NCI-H1930 (cell line): ENCODE measurements at places on chromosomes 7 and 10.

DNA sequence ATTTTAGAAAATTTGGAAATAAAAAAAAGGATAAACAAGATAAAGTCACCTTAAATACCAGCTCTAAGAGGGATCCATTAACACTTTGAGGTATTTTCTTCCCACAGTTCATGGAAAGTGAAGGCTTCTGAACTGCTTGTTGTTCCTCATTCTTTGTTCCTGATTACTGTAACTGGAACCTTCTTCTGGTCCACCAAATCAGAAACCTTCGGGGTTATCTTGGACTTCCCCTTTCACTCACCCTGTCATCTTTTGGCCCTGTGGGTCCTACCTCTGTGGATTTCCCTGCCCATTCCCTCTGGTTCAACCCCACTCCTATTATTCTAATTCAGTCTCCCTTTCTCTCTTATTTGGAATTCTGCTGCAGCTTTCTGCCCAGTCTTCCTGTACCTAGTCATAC lies 116.5 kb upstream of the PRPS1L1 start:
- no peak for DNase-seq

DNA sequence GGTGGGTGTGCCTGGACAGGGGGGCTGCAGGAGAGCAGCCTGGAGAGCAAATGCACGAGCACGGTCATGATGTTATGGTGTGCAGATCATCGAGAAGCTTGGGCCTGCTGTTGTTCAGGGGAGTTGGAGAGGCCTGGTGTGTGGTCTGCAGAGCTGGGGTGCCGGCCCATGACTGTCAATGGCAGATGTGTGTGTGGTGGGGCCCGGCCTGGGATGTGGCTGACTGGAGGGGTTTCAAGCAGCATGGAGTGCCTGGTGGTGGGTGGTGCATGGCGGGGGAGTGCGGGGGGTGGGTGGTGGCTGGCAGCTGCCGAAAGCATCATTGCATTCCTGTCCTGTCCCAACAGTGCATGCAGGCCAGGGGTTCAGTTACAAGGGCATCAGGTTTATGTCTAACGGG lies 122.6 kb downstream of the DOCK1 start:
- no peak for DNase-seq

DNA sequence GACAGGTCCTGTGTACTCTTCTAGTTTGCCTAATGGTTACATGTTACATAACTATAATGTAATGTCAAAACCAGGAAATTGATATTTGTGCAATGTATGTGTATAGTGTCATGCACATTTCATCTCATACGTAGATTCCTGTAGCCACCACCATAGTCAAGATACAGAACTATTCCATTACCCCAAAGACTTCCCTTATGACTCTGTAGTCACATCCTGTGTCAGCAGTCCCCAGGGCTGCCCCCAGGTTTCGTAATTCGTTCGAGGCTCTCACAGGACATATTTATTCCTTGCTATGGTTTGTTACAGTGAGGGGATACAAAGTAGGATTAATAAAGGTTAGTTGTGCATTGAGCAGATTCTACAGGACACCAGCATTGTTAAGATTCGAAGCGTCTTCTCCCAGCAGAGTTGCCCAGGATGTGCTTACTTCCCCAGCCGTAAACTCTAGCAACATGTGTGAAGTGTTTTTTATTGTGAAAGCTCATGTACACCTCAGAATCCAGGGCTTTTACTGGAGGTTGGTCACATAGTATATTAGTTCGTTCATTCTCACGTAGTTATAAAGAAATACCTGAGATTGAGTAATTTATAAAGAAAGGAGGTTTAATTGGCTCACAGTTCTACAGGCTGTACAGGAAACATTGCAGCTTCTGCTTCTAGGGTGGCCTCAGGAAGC lies 18.6 kb downstream of the RABGEF1 start:
- DNase-seq, result no peak

DNA sequence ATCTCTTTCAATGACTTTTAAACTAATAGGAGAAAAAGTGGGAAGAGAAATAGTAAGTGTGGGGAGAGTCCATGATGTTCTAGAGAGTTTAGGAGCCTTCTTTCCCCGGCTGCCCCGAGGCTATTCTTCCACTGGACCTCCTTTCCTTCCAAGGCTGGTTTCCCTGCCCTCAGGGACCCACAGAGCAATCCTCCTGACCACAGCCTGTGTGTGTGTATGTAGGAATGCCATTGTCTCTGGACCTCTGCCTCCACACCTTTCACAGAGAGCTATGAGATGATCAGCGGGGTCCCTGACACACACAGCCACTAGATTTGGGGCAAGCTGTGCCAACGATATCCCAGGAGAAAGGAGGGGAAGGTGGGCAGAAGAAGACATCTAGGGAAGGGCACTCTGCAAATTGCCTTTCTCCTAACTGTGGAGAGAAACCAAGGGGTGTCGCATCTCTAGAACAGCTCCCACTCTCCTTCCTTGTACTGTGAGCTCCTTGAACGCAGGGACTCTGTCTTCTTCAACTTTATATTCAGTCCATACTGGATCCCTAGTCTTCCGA lies 13.3 kb upstream of the CHCHD3 start:
- DNase-seq, result no peak

- DNase-seq, result no peak
Measured at GRCh38 chr10:98307916-98308541, 40.0 kb upstream of the LOXL4 start.

DNA sequence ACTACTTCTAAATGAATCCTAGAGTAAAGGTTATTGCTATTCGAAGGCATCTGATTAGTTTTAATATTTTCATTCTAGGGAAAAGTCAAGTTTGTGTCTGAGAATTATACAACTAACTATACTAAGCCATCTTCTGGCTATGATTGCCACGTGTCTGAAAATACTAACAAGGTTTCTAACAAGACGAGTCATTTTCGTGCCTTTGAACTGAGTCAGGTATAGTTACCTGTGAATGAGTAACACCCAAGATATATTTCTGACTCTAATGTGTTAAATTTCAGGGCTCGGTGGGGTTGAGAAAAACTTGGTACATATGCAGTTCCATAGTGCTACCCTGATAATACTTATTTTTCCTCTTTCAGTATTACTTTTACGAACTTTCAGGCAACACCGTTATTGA lies 35.5 kb downstream of the TASOR2 start:
- no peak for DNase-seq

- no peak for DNase-seq
Measured at GRCh38 chr10:14362104-14362503, 31.4 kb upstream of the FRMD4A start.

GRCh38 chr7:46513447-46513848 lies 592.4 kb upstream of the IGFBP3 start:
- DNase-seq, result no peak

GRCh38 chr7:129188892-129189660 lies 643 bp downstream of the SMO start:
- no peak for DNase-seq

DNA sequence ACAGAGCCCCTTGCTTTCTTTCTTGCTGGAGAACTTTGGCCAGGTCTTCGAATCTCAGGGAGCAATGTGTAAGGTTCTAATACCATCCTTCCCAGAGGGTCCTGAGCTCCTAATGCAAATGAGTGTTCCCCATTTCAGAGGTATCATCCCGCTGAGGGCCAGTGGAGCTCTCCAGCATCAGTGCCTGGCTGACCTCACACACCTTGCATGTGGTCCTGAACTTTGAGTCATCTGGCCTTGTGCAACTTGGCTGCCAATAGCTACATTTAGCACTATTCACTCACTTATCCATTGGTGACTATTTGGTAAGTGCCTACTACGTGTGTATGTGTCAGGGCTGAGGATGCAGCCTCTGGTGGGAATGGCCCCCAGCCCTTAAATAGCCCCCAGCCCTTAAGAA lies 48.4 kb upstream of the HABP2 start:
- no peak for DNase-seq

GRCh38 chr7:139680676-139681462 lies 96.9 kb downstream of the HIPK2 start:
- no peak for DNase-seq

DNA sequence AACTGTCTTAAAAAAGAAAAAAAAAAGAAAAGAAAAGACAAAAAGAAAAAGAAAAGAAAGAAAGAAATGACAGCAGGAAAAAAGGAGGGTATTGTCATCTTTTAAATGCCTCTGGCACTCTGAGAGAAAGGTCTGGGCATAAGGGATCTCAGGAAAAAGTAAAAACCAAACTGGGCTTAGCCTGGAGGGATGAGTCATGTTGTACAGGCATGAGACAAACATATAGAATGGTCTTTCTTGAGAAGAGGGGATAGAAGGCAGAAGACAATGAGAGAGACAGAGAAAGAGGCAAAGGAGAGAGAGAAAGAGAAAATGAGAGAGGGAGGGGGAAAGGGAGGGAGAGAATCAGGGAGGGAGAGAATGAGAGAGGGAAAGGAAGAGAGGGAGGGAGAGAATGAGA lies 32.3 kb upstream of the KCNMA1 start:
- no peak for DNase-seq

DNA sequence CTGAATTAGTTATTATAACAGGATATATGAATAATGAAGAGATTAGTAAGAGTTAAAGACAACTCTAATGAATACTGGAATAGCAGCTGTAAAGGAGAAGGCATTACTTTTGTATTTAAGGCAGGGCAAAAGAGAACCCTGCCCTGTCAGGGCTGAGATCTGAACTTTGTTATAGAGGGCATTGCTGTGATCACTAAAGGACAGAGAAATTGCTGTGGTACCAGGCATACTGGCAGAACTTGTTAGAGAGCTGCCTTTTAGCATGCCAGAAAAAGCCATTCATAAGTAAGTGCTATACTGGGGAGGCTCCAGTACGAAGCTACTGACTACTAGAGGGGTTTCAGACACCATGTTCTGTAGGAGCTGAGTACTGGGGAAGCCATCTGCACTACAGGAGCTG lies 481.8 kb downstream of the SEMA3D start:
- no peak for DNase-seq

- DNase-seq, result no peak
Measured at GRCh38 chr7:158646766-158647474, 57.7 kb downstream of the NCAPG2 start.

GRCh38 chr10:114879093-114879492 lies 57.5 kb downstream of the FHIP2A start:
- DNase-seq, result no peak

DNA sequence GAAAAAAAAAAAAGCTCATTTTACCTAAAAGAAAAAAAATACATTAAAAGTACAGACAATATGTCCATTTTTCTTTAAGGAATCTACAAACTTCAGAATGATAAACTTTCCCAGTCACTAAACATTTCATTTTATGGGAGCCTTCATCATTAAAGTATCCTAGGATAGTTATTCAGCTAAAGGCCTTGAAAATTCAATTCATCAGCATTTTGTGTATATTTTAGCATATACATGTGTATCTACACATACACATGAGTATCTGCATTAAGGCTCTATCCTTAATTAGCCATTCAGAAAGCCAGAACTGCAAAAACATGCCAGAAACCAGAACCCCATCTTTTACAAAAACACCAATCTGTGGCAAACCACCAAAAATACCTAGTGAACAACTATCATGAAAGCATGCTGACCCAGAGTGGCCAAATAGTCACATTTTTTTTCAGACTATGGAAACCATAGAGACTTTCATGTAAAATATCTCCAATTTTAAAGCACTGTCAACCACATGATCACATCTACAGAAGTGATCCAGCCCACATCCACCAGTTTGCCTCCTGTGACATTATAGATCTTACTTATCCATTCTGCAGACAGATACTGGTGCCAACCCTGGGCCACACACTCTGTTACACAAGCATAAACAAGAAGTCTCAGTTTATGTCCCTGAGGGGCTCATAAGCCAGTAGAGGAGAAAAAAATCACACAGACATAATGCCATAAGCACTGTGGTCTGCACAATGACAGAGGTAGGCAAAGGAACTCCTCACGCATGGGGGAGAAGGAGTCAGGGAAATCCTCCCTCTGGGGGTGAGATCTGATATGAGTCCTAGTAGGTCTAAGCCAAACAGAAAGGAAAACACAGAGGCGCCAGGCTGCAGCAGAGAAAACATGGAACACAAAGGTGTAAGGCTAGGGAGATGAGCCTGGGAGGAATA lies 79.2 kb downstream of the SRPK2 start:
- DNase-seq, result peak; percentile 79

GRCh38 chr10:71693377-71693776 lies 26.2 kb downstream of the C10orf105 start:
- no peak for DNase-seq

- DNase-seq, result no peak
Measured at GRCh38 chr10:4742217-4742616, 83.8 kb upstream of the AKR1E2 start.

DNA sequence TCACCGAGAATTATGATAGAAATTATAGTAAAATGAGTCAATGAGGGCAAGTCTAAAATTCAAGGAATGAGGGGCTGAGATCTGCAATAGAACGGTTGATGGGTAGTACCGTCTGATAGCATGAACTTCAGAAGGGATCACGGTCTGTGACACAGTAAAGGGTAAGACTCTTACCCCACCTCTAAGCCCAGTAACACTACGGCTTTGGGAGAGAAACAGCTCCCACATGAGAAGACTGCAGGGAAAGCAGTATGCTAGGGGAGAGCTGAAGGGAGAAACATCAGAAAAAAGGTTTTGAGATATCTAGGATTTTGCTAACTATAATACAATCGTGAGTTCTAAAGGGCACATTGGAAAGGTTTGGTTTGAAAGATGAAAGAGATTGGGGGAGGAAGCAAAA lies 12.8 kb upstream of the AKAP9 start:
- no peak for DNase-seq

- no peak for DNase-seq
Measured at GRCh38 chr7:86282014-86282682, 361.6 kb upstream of the GRM3 start.

DNA sequence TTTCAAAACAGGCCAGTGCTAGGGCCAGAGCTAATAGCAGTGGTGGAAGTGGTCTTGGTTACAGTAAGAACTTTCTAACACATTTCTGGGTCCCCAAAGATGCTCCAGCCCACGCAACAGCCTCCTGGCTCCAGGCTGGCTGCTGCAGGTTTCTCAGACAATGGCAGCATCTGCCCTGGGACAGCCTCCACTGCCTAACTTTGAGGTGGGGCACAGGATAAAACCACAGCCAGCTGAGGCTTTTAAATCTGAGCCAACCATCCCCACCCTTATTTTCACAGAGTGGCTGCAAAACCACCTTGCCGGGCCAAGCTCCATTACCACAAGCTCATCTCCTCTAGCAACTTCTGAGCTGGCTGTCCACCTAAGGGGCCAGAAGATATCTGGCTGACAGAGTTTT lies 84.8 kb downstream of the FAM53B start:
- no peak for DNase-seq

GRCh38 chr7:69982197-69982596 lies 383.9 kb downstream of the AUTS2 start:
- DNase-seq, result no peak
